ENCODE measurements at places on chromosomes 4 and X.

DNA sequence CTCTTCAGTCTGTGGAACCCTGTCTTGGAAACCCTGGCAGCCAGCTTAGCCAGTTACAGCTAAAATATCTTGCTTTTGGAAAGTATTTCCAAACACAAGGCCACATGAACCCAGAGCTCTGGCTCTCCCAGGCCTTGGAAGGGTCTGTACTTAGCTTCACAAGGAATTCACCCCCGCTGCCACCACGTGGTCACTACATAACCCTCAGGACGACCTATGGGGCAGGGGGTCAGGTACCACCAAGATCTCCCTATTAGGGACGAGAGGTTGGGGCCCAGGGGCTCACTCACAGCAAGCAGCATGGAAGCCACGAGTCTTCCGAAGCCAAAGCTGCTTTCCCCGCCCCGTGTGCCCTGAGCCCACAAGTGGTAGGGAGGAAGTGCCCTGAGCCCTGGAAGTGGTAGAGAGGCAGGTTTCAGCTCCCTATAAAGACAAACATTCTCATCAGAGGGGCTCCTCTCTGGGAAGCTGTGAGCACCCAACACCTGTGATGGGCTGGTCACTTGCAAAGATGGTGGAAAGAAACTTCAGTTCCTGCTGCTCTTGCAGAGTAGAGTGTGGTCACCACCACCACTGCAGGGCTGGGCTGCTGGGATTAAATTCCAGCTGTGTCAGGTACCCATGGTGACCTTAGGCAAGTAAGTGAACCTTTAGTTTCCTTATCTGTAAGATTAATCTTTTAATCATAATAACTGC is 4.7 kb upstream of the JAKMIP1 start:
- DNase-seq = no peak

DNA sequence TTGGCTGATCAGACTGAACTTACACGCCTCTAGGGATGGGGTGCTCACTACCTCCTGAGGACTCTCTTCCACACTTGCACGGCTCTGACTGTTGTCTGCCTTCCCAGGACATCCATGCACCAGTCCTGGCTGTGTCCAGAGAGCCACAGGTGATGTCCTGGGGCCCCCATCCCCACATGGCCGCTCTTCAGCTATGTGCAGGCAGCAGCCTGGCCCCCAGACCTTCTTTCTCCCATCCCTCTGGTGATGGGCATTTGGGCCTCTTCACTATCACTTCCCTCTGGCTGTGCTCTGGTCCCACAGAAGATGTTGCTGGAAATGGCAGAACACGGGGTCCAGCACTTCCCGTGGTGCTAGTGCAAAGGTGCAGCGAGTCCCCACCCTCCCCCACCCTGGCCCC is 40.9 kb upstream of the HMX1 start:
- DNase-seq = no peak

DNA sequence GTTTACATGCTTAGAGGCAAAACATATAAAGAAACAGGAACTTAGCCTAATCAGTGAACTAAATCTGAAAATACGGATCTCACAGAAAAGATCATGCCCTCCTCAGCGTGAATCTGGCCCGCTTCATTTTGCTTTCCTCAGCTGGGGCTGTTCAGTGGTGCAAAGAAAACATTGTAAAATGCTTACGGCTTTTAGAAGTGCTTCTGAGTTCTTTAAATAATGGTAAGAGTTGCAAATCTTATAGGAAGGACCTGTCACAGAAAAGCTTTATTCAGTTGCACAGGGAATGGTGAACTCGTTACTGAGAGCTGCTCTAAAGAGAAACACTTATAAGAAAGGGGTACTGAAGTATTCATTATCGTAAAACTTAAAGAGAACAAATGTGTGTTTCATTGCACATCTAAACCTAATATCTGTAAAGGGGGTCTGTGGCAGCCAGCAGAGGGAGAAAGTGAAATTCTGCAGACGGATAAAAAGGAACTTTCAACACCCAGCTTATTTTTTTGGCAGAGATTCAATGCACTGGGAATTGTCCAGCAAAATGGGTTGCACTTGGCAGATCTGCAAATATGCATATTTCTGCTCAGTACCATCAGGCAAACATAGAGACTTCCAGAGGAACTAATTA is 139.2 kb upstream of the ANK2 start:
- DNase-seq = no peak

- no peak for DNase-seq
Measured at GRCh38 chr4:139753686-139754085, 88.1 kb downstream of the MGST2 start.

- no peak for DNase-seq
Measured at GRCh38 chr4:77500801-77501200, 104.8 kb upstream of the CXCL13 start.

- DNase-seq = no peak
Measured at GRCh38 chrX:20620306-20620705, 353.6 kb upstream of the RPS6KA3 start.

GRCh38 chr4:147968641-147969040 is 236.8 kb downstream of the ARHGAP10 start:
- no peak for DNase-seq
